ENCODE measurements at places on chromosomes 1 and 21.

DNA sequence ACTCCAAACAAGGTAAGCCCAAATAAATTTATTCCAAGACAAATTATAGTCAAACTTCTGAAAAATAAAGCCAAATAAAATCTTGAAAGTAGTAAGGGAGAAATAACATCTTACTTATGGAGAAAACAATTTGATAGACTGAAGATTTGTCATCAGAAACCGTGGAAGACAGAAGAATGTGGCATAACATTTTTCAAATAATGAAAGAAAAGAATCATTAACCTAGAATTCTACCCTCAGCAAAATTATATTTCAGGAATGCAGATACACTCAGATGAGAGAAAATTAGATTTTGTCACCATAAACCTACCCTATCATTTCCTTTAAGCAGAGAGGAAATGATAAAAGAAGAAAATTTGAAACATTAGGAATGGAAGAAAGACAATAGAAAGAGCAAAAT is 27.3 kb upstream of the PADI1 start:
- no peak for DNase-seq

DNA sequence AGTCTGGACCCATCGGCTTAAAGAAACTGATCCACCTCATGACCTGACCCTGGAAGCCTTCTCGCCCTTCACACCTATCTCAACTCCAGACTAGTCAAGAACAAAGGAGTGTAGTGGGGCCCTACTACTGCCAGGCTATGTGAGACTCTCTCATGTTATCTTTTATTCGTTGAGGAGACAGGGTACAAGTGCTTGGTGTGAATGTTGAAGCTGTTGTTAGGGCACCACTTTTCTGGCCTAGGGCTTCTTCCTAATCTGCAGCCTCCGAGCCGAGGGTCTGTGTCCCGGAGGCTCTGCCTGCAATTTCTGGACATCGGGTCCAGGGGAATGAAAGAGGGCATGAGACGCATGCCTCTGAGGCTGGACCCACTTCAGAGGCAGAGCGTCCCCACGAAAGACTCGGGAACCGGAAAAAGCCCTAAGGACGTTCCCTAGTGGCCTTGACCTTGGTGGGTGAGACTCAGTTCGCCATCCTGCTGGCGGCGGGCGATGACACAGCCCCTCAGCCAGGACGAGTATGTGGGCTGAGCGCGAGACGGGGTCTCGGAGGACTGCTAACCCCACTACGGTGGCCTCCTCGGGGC is 671 bp downstream of the DNAJC11 start:
- DNase-seq, result no peak

DNA sequence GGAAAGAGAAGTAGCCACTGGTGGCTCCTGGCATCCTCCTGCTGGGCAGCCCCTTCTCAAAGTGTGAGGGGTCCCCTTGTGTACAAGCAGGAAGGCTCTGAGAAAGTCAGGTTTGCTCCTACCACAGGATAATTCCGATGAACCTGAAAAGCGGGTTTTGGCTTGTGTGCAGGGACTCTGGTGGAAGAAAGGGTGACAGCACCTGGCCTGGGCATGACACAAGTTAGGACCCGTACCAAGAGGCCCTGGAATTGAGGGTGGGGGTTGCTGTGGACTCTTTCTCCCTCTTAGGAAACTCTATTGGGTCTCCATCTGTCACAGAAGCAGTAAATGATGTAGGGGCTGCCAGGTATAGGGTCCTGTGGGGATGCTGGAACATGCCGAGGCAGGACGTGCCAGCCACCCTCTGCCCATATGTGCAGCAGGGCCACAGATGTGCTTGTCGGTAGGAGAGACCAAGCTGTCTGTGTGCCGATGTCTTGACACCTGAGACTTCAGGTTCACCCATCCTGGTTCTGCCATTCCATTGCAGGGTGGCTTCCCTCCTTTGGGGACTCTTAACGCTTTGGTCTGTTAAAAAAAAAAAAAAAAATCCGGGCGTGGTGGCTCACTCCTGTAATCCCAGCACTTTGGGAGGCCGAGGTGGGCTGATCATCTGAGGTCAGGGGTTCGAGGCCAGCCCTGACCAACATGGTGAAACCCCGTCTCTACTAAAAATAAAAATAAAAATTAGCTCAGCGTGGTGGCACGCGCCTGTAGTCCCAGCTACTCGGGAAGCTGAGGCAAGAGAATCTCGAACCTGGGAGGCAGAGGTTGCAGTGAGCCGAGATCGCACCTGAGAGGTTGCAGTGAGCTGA is 9.8 kb downstream of the C1orf35 start:
- DNase-seq, result no peak

DNA sequence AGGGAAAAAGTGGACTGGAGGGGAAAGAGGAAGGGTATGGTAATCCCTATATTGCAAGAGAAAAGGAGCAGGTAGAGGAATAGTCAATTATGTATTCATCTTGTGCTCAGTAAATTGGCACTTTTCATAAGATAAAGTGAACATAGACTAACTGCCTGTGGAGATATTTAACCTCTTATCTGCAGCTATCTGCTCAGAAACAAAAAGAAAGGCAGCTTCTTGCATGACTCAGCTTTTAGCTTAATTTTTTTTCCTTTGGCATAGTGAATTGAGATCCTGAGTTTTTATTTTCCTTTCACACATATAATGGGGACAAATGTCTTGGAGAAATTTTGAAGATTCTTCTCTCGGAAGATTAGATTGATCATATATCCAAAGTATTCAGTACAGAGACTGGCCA is 127.6 kb upstream of the F3 start:
- DNase-seq, result no peak

DNA sequence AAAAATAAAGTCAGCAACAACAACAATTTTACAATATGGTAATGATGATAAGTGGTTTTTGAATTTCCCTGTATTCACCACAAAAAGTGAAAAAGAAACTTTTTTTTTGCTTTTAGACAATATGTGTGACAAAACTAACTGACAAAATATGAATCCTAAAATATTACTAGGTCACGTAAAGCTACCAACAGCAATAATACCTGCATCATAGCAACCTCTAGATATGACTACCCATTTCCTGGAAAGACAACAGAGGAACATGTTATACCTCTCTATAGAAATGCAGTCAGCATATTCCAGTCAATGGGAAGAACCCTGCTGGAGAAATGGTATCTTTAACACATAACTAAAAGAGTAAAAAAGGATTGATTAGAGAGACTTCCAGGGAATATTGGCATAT is 73.7 kb downstream of the PDE4B start:
- DNase-seq, result no peak

DNA sequence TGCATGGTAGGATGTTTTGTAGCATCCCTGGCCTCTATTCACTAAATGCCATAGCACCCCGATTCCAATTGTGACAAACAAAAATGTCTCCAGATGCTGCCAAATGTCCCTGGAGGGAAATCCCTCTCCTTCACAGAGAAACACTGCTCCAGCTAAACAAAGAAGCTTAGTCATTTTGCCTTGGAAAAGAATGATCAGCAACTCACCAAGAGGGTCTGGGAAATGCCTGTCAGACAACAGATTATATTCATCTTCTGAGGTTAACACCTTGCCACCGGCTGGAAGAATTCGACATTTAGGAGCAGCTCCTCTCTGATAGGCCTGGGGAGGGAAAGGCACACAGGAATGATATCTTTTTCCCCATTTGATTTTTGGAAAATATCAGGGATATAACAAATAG is 84.4 kb downstream of the NIBAN1 start:
- no peak for DNase-seq

DNA sequence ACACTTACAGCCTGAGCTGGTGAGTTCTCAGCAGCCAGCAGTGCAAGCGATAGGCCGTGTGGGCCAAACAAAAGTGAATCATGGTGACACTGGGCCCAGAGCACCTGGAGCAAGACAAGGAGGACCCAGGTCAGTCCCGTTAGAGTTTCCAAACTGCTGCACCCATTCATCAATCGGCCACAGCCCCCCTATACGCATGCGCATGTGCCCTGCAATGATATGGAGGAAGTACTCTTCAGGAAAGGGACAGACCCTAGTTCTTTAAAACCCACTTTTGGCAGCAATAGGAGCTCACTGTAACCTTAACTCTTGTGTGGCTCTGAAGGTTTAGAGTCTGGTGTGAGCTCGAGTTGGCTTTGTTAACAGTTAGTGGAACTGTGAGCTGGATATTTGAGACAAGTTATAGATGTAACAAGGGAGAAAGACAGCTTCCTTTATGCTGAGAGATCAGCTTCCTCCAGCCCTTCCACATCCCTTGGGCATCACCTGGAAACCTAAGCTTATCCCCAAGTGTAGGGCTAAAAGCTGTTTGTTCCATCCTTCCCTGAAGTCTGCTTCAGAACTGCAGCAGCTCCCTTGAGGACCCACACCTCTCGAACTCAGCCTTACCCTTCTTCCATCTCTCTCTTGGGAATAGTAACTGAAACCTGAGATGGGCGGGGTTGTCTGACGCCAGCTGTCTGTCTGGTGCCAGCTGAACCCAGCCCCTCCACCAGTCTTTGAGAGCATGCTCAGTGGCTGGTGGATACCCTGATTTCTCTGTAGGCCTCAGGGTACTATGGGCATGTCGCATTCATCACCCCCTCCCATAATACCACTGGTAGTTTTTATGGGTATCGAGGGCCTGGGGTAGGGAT is 17.7 kb downstream of the NMNAT1 start:
- DNase-seq, result peak; percentile 84

Measured in NCI-H1105 (cell line).